Activated CD4-positive, alpha-beta T cell treated with anti-CD3 and anti-CD28 coated beads for 36 hours (primary cell): ENCODE measurements at places on chromosomes 2 and 18. TPM values are rescaled to one million over a fixed set of nuclear protein-coding genes. Genes with fewer than 3 reads are reported as not detected.

DNA sequence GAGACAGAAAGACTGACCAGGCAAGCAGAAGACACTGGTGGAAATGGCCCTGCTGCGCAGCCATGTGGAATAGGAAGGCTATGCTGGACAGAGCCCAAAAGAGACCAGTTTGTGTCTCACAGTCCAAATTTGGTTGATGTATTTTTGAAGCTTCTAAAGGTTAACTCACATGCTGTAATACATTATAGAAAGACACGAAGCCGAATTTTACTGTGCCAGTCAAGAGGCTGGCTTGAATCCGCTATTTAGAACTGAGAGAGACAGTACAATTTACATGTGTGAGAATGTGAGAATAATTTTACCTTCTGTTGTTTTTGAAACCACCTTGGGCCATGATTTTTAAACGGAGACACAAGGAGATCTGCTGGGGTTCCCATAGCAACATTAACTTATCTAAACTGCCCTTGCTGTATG is 113.6 kb downstream of the METTL8 start:
- DNase-seq: no peak

DNA sequence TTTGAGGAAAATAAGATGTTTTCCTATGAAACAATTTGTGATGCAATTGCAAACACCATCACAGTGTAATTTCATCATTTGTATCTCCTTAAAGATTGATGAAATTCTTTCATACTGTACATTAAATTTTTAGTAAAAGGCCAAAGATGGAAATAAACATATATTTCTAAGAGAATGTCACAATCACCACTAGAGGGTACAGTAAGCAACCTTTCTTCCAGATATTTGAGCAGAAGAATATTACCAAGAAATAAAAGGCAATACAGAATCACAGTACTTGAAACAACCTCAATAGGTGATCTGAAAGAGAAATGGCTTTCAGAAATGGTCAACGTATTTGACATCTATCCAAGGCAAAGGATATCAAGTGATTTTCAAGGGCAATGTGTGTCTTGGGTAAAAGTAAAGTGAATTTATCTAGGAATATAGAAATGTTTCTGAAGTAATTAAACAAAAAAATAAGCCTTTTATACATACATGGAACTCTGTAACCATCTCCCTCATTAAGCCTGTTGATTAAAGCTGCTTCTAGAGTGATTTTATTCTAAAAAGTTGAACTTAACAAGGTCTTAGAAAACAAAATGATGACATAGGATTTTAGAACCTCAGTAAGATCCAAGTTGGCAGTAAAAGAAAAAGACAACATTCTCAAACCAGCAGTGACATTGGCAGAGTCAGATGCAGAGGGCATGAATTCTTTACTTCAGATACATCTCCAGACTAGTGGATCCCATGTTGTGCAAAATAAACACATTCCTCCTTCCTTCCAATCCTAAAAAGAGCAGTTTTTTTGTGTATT is 90.3 kb upstream of the SESTD1 start:
- no peak for DNase-seq

- DNase-seq: no peak
Observed at GRCh38 chr2:107148055-107148454, 262.1 kb upstream of the ST6GAL2 start.

- no peak for DNase-seq
Observed at GRCh38 chr2:205367331-205367935, 314.9 kb upstream of the NRP2 start.

DNA sequence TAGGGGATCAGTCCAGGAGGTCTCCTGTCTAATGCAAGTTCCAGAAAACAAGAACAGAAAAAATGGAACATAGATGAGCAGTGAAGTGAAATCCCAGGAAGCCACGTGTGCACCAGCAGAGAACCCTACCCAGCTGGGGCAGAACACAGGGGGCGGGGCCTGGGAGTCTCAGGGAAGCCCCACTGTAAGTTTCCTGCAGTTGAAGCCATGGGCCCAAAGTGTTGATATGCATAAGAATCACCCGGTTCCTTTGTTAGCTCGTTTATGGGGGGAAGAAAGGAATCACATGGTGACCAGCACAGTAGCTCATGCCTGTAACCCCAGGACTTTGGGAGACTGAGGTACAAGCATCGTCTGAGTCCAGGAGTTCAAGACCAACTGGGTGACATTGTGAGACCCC is 131.3 kb downstream of the INO80D start:
- DNase-seq: no peak

GRCh38 chr2:29006092-29006979 is 25.2 kb downstream of the TOGARAM2 start:
- DNase-seq: no peak

DNA sequence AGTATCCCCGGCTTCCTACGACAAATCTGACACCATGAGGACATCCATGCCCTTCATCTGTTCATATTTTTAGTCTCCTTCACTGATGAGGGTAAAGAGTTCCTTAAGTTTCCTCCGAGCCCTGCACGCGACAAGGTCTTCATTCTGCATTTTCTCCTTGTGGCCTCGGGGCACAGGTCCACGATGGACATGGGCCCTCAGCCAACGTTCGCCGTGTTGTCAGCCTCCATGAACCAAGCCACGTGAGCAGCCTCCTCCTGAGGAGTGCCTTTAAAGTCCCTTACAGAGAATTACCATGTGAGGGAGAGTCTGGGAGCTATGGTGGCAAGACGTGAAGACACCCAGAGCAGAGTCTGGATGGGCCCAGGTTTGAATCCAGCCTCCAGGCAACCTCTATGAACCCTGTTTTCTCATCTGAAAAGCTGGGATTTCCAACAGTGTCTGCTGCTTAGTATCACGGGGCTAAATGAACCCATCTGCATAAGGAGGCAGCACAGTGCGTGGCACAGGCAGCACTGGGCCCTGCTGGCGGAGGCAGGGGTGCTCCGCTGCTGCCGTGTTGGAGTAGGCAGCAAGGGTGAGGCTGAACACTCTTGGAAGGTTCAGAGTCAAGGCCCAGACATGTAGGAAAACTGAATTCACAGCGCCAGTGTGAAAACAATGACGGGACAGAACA is 54.1 kb downstream of the EIPR1 start:
- DNase-seq: no peak

DNA sequence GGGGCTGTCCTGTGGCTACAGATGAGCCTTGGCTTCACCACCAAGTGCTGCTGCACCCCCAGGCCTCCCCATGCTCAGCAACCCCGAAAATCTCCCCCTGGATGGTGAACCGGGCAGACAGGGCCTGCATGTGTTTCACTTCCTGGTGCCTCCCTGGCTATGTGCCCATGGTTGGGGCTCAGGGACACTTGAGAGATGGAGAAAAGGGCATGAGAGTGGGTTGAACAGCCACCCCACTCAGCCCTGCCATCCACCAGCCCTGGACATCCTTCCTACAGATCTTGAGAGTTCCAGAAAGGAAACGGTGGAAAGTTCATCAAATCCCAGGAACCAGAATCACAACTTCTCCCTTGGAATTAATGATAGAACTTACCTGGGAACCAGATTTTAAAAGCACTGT is 74.7 kb upstream of the TEX51 start:
- no peak for DNase-seq

- DNase-seq: no peak
Observed at GRCh38 chr2:37421686-37422085, 77.3 kb downstream of the QPCT start.

The GALR1 gene
- not detected for total RNA-seq

The GRP gene
- total RNA-seq: not detected

The CAPN13 gene
- not detected for total RNA-seq
